ENCODE measurements at places on chromosomes 12 and 14.

GRCh38 chr14:74155749-74156148 lies 71.0 kb downstream of the LIN52 start:
- DNase-seq: no peak

DNA sequence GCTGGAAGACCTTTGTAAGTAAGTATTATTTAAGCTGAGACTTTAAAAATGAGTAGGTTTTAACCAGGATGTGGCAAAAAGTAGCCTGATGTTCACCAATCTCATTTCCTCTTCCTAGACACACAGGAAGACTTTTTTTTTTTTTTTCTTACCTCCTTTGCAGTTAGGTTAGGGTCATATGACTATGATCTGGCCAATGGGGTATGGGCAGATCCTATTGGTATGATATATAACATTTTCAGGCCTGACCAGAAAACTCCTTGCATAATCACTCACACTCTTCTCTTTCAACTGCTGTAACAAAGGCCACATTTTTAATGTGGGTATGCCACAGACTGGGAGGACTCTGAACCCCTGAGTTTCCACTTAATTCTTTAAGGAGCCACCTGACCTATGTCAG lies 2.7 kb upstream of the RPS6KA5 start:
- peak; percentile 30 for DNase-seq

DNA sequence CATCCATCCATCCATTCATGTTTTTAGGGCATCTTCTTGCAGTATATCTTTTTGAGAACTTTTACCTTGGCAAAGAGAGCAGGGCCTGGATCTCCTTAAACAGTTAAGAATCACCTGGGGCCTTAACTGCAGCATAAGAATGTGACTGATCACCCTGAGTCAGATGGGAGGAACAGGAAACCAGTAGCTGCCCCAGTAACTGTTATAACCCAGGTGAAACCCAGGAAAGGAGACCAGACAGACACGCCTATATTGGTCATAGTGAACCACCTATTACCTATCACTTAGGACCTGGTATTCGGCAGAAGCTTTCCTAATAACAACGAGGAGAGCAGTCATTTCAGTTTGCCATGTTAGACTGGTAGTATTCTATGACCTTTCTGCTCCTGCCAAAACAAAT lies 43.4 kb upstream of the NR2C1 start:
- no peak for DNase-seq

DNA sequence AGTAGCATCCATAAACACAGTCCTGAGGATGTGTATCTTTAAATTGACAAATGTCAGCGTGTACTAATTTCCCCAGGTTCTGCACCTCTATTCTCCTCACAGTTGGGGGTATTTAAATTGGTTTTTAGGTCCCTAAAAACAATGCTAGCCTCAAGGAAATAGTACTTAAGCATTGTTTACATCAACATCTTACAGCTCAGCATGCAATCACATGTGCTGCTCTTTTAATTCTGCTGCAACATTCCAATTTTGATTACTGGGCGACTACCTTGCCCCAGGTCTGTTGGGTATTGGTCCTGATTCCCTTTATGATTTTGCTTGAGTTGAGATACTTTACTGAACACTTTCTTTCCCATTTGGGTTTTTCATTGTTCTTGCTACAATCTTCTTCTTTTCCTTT lies 616.6 kb downstream of the CCER1 start:
- DNase-seq: no peak

DNA sequence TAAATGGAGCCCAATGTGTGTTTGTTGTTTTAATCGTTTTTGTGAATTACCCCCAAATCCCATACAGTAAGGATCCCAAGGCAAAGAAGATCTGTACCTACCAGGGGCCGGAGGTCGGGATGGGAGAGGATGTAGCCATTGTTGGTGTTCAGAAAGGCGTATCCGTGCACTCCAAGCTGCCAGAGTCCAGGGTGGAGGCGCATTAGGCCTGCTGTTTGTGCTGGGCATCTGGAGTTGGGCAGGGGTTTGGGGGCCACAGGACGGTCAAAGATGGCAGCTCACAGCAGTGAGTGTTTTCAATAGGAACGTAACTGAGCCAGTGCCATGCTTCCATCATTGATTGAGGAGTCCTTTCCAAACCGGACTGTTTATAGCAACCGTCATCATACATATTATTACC lies 40.2 kb downstream of the CACNA2D4 start:
- DNase-seq: no peak

- no peak for DNase-seq
Observed at GRCh38 chr14:60713513-60713912, 10.6 kb downstream of the SIX4 start.

DNA sequence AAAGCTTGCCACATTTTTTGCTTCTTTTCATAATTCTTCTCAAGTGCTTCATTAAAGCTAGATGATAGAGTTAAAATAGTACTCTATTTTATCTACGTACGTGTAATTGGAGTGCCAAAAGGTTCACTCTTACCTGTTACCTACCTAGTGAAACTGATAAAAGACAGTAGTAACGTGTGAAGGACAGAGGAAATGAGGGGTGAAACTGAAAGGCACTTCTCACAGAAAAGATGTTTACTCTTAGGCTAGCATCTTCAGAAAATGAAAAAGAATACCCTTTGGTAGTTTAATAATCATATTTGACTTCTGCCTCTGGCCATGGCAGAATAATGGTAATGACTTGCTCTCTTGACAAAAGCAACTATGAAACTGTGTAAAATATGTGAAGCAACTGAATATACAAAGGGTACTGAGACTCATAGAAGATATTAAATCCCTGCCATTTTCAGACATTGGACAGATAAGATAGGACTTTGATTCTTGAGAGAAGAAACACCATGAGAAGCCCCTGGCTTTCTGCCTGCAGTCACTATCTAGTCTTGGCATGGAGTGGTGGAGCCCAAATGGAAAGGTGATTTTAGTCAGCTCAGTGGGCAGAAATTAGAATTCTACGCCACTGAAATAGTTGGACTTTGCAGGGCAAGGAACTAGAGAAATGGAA lies 6.3 kb upstream of the EVL start:
- DNase-seq: no peak

- no peak for DNase-seq
Observed at GRCh38 chr14:24427537-24428508, 1.6 kb downstream of the CBLN3 start.

- DNase-seq: peak; percentile 59
Observed at GRCh38 chr12:16350682-16351081, 3.2 kb downstream of the MGST1 start.

DNA sequence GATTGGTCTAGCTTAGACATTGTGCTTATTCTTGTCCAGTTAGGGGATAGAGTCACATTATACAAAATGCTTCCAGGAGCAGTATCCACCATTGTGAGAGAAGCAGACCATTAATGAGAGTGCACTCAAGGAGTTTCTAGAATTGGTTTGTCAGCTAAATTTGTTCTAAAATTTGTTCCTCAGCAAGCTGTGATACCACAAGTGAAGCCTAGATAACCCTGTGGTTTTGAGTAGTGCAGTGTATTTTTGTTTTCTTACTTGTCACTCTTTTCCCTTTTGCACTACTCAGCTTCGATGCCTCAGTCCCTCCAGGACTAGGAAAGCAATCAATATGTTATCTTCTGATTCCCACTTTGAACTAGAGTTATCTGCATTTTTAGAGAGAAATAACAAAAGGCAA lies 42.5 kb upstream of the AKAP6 start:
- no peak for DNase-seq

DNA sequence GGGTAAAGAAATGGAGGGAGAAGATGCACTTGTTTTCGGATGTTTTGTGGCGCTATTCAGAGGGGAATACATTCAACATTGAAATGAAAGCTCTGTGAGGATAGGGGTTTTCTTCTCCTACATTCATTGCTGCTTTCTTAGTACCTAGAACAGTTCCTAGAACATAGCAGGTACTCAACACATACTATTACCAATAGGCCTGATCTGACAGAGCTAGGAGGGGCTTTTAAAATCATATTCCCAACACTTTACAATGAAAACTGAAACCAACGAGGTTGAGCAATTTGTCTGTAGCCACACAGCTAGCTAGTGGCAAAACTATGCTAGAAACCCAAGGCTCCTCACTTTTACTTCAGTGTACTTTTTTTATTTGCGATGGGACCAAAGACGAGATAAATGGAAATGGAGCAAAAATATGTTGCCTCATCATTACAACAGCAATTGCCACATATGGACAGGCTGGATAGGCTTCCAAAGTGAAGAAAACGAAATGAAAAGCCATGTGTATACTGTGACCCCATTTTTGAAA lies 23.1 kb upstream of the IL22 start:
- no peak for DNase-seq

DNA sequence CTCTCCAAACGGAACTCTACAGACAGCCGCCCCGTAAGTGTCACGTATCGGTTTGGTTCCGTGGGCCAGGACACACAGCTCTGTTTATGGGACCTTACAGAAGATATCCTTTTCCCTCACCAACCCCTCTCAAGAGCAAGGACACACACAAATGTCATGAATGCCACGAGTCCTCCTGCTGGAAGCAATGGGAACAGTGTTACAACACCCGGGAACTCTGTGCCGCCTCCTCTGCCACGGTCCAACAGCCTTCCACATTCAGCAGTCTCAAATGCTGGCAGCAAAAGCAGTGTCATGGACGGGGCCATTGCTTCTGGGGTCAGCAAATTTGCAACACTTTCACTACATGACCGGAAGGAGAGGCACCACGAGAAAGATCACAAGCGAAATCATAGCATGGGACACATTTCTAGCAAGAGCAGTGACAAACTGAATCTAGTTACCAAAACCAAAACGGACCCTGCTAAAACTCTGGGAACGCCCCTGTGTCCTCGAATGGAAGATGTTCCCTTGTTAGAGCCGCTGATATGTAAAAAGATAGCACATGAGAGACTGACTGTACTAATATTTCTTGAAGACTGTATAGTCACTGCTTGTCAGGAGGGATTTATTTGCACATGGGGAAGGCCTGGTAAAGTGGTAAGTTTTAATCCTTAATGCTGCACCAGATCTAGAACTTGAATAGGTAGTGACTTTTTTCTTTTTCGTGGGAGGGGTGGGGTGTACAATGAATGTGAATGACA lies 69.7 kb downstream of the WDR20 start:
- DNase-seq: no peak

DNA sequence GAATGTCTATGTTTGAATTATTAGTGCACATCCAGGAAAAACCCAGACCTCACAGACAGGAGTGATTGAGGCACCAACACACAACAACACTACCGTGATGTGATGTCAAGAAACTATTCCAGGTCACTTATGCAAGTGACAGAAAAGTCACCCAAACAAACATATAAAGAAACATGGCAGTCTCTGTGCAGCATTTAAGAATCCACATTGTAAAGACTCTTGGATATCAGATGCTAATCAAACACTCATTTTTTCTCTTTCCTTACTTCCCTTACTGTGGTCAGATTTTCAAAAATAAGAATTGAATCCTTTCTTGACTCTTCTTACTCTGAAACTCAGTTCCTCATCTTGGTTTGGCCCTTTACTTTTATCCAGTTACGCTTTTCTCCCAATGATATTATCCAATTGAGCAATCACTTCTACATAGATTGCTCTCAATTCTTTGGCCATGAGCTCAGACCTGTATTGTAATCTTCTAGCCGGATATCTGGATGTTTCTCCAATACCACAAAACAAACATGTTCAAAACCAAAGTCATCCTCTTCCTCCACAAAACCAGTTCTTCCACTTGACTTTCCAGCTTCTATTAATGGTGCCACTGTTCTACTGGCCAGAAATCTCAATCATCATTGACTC lies 115.4 kb downstream of the DUSP6 start:
- peak; percentile 47 for DNase-seq

DNA sequence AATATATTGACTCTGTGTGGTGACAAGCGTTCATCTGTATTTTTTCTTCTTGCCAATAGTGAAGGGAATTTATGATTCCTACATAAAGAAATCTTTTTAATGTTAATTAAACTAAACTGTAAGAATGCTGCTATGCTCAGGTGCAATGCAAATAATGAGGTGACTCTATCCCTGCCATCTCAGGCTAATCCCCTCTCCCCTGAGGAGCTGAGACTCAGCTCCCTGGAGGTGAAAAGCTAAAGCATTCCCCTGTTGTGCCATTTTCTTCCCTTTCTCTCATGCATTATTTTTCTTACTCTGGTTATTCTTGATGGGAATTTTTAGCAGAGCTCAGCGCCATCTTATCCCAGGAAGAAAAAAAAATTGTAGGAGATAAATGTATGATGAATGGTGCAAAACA lies 113.9 kb upstream of the FGD4 start:
- no peak for DNase-seq

GRCh38 chr14:72699852-72700257 lies 194.0 kb downstream of the DPF3 start:
- peak; percentile 93 for DNase-seq

DNA sequence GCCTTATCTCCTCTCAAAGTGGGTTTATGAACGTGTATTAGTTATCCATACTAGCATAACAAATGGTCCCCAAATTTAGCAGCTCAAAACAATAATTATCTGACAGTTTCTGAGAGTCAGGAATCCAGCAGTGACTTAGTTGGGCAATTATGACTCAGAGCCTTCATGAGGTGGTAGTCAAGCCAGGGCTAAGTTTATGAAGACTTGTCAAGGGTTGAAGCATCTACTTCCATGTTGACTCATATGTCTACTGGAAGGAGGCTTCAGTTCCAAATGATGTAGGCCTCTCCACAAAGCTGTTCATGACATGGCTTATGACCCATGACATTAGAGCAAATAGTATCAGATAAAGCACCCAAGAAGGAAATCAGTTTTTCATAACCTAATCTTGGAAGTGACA lies 73.2 kb downstream of the IPO8 start:
- DNase-seq: peak; percentile 39

Data from suppressor macrophage treated with lipopolysaccharide for 4 hours (primary cell).